ENCODE measurements at places on chromosomes 2 and 18.

- DNase-seq: no peak
Observed at GRCh38 chr2:161983866-161984265, 90.1 kb downstream of the DPP4 start.

- no peak for DNase-seq
Observed at GRCh38 chr2:20585359-20585709, 65.6 kb downstream of the HS1BP3 start.

GRCh38 chr2:83531206-83531826 is 927.8 kb downstream of the SUCLG1 start:
- DNase-seq: no peak

DNA sequence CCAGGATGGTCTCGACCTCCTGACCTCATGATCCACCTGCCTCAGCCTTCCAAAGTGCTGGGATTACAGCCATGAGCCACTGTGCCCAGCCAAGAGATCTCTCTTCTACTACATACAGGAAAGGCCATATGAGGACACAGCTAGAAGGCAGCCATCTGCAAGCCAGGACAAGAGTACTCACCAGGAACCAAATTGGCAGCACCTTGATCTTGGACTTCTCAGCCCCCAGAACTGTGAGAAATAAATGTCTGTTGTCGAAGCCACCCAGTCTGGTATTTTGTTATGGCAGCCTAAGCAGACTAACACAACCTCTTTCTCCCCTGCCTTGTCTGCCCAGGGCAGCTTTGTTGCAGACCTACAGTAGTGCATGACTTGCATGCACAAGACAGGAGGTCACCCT is 211.3 kb upstream of the HAAO start:
- DNase-seq: no peak

DNA sequence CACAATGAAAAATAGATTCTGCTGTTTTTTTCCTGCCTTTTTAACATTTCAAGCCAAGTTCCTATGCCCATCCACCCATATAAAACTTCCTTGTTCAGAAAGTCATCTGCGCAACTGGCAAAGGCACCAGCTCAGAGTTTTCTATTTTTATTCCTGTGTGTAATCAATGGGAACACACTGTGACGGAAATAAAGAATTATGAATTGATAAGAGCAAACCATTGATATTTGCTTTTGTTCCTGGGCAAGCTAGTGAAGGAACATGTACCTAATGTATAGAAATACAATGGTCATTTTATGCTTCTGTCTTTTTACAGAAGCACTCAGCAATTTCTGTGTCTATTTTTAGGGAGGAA is 30.8 kb upstream of the AAK1 start:
- no peak for DNase-seq

- no peak for DNase-seq
Observed at GRCh38 chr2:240213476-240214421, 73.3 kb upstream of the OTOS start.

- DNase-seq: no peak
Observed at GRCh38 chr2:73033766-73034381, 37.6 kb downstream of the SFXN5 start.
